ENCODE measurements at places on chromosomes 7 and 10.

GRCh38 chr7:44724276-44724675, 24.4 kb upstream of the ZMIZ2 start:
- no peak for DNase-seq

DNA sequence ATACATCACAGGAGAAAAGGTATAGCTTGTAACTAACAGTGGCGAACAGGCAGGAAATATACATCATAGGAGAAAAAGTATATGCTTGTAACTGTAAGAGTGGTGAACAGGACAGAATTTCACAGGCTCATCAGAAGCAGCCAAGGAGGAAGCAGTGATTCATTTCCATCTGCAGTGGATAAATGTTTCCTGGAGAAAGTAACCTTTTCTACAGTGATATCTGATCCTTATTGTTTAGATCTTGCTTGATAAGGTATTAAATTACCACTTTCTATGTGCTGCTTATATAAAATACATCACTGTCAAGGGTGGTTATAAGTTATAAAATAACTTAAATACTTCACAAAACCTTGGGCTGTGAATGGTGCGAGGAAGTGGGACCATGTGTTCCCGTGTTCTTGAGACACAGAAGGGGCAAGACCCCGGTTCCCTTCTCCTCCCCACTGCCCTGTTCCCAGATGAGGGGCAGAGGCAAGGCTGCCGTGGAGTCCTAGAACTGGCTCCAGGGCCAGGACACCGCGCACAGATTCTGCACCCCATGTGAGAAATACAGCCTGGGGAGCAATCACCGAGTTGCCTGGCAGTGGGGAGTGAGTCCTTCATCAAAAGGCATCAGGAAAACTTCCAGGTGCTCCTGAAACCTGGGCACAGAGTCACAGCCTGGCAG, 135.2 kb downstream of the DIP2C start:
- DNase-seq = no peak

DNA sequence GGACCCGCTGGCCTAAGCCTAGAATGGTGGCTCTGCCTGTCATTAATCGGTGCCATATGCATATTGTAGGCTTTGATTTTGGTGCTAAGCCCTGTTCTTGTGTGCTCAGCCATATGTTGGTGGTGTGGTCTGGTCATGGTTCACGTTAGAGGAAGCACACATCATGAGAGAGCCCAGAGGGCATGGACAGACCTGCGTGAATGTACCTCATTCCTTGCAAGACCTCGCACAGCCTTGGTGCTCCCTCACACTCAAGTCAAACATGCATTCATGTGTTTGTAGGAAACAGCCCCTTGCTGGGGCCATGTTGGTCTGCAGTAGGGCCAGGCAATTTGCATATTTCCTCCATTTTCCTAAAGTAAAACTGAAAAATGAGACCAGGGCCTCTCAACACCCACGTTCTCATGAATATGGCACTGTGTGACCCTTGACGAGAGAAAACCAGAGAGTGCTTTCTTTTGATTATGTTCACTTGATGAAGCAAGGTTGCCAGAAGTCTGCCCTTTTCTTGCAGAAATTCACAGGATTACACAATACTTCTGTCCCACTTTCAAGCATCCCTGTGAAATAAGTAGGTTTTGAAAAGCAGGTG, 268.7 kb downstream of the CELF2 start:
- DNase-seq = no peak

DNA sequence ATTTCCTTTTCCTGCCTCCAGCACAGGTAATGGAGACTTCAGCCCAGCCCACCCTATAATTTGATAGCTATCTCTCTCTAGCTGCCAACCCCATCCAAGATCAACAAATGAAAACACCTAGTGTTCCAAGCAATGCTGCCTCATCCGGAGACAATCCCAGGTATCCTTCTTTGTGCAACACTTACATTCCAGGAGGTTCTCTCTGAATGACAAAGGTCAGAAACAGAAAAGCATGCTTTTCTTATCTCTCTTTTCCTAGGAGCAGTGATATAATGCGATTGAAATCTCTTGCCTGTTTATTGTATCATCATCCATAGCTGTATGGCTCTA, 699.3 kb downstream of the INHBA start:
- DNase-seq = no peak

- DNase-seq = no peak
Observed at GRCh38 chr10:17088118-17088806, 41.3 kb downstream of the CUBN start.

GRCh38 chr7:81469869-81470723, 299.8 kb downstream of the HGF start:
- DNase-seq = peak; percentile 49

GRCh38 chr7:155231941-155232340, 65.7 kb upstream of the INSIG1 start:
- DNase-seq = no peak

- DNase-seq = no peak
Observed at GRCh38 chr7:158728911-158729645, 24.5 kb upstream of the NCAPG2 start.

DNA sequence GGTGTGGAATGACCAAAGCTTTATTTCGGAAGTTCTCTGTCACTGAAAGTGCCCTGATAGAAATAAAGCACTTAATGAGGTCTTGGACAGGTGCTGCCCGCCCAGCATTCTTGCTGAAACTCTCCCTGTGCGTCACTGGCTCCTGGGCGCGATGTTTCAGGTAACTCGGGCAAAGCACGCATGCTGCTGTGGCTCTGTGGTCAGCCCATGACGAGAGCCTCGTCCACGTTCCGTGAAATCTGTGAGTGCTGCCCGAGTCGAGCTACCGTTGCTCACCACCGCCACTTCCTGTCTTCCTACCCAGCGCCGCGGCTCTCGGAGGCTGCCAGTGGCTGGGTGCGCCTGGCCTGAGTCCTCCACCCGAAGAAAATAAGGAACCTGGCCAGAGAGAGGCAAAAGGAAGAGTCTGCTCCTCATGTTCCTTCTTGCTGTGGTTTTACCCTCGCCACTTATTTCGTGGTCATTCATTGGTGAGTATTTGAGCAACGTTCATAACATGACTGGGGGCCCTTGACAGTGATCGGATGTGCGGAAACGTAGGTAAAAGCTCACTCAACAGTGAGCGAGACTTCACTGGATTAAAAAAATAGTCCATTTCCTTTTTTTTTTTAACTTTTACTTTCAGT, 95.5 kb downstream of the MAP3K8 start:
- DNase-seq = no peak

- DNase-seq = no peak
Observed at GRCh38 chr7:50857804-50858489, 75.3 kb upstream of the GRB10 start.

GRCh38 chr7:69896121-69896520, 297.8 kb downstream of the AUTS2 start:
- no peak for DNase-seq

DNA sequence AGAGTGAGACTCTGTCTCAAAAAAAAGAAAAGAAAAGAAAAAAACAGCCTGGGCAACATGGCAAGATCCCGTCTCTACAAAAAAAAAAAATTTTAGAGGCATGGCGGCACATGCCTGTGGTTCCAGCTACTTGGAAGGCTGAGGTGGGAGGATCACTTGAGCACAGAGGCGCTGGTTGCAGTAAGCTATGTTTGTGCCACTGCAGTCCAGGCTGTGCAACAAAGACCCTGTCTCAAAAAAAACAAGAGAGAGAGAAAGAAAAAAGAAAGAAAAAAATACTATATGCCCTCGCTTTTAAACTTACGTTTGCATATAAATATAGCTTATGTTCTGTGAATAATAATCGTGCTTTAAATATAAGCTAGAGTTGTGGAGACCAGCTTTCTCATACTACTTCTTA, 11.2 kb downstream of the HACD1 start:
- no peak for DNase-seq

DNA sequence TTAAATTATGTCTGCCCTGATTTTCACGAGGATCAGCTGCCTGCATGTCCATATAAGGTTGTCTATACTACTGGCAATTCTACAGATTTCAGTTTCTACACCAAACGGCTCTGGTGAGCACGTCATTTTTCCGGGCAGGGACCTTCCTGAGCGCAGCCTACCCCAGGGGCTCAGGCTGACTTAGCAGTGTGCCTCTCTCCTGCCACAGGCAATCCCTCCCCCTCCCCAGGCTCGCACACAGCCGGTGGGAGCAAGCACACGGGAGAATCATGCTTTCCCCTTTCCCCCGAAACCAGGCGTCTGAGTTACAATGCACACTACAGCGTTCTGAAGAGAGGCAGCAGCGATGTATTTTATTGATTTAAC, 1.7 kb downstream of the KLF6 start:
- peak; percentile 74 for DNase-seq

GRCh38 chr7:44107961-44108767, 4.0 kb downstream of the AEBP1 start:
- DNase-seq = no peak

GRCh38 chr7:155787171-155787851, 25.0 kb downstream of the SHH start:
- DNase-seq = no peak

GRCh38 chr7:155662343-155663043, 18.0 kb downstream of the RBM33 start:
- DNase-seq = no peak

GRCh38 chr10:75043256-75044131, 68.0 kb upstream of the SAMD8 start:
- DNase-seq = no peak

- no peak for DNase-seq
Observed at GRCh38 chr10:73810358-73810734, 1.1 kb downstream of the NDST2 start.

- DNase-seq = no peak
Observed at GRCh38 chr7:86972072-86972471, 87.4 kb downstream of the ELAPOR2 start.
